ENCODE measurements at places on chromosomes 5 and 9.

GRCh38 chr9:114069476-114070187 lies 8.5 kb downstream of the AMBP start:
- DNase-seq: no peak

DNA sequence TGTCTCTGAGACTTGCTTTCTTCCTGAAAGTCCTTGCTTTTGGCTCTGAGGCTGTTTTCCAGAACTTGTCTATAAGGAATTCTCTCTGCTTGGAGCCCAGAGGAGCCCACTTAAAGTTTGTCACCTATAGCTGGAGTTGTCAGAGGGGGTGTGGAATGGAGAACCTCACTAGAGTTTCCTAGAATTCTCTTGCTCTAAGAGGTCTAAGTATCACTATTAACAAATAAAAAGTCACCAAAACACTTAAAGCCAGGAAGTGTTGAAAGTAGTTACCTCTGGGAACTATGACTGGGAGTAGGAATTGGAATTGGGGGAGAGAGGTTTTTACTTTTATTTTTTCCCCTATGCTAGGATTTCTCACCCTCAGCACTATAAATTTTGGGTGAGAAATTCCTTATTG lies 15.0 kb downstream of the SIT1 start:
- DNase-seq: no peak

- no peak for DNase-seq
Observed at GRCh38 chr5:158879993-158880392, 219.7 kb downstream of the EBF1 start.

GRCh38 chr5:64690417-64691151 lies at the start of gene SHISAL2B:
SHISAL2B (plus strand) TSS chr5:64690503; CDS start chr5:64690624, 121 bp downstream.
- DNase-seq: peak; percentile 55

GRCh38 chr5:140402258-140403074 lies 833 bp downstream of the ANKHD1 start:
- peak; percentile 76 for DNase-seq

DNA sequence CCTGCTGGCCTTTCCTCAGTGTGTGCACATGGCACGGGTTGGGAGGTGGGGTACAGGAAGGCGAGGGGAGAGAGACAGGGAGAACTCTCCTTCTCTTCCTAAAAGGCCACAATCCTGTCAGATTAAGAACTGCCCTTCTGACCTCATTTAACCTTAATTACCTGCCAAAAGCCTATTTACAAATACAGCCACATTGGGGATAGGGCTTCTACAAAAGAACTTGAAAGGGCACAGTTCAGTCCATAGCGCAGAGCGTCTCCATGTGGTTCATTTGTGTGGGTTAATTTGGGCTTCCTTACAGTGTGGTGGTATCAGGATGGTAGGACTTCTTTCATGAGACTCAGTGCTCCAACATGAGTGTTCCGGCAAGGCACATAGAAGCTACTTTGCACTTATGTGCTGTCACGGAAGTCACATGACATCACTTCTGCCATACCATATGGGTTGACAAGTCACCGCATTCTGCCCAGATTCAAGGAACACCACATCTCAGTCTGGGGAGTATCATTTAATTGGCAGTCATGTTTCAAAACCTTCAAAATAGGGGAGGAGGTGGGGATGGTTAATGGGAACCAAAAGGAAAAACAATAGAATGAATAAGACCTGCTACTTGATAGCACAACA lies 46.8 kb downstream of the NLN start:
- DNase-seq: no peak

GRCh38 chr5:113140837-113141671 lies 164.5 kb downstream of the DCP2 start:
- no peak for DNase-seq

- peak; percentile 25 for DNase-seq
Observed at GRCh38 chr9:98332405-98332831, 77.0 kb upstream of the TBC1D2 start.

- DNase-seq: no peak
Observed at GRCh38 chr5:31412324-31412723, 119.6 kb downstream of the DROSHA start.

DNA sequence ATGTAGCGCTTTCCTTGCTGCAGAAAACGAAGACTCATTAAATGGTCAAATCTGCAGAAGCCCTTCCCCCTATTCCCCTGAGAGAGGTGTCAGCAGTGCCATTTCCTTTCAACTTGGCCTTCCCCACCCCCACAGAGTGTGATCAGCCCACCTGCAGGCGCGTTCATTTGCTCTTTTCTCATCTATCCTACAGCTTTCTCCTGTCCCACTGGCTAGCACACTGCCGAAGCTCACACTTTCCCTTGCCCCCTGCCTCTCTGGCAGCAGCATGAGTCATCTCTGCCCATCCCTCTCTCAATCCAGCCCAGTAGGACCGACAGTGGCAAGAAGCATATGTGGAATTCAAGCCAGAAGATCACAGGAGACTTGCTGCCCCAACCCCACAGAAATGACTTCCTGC lies 213.8 kb downstream of the FAM114A2 start:
- DNase-seq: no peak

All from erythroblast (primary cell).